ENCODE measurements at places on chromosomes 2 and 18. TPM values are rescaled to one million over a fixed set of nuclear protein-coding genes. Genes with fewer than 3 reads are reported as not detected.

DNA sequence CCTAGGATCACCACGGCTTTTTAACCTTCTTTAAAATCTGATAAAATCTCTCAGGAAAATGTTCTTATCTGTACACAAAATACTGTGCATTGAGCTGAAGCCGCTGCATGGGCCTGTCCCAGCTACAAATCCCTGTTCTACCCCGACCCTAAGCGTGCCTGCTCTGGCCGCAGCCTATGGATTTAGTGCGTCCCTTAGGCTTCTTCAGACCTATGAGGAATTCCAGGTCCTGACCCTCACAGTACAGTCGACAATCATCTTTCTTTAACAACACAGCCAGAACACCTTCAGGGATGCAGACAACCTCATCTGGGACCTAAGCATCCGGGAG, 477 bp upstream of the WDCP start:
- H3K4me3 ChIP-seq: peak overlapping the region; percentile 1
- H3K27me3 ChIP-seq: no peaks in the 10 kb centered on the region
- no peaks in the 10 kb centered on the region for H3K36me3 ChIP-seq
- H3K4me1 ChIP-seq: peaks cover 4% of the 10 kb centered on the region
- H3K27ac ChIP-seq: no peak overlapping the region

CXCR1 gene
- total RNA-seq: not detected

GRCh38 chr2:115285416-115285815, 843.0 kb downstream of the DPP10 start:
- no peak overlapping the region for H3K27ac ChIP-seq
- H3K4me3 ChIP-seq: no peak overlapping the region
- no peaks in the 10 kb centered on the region for H3K27me3 ChIP-seq
- no peaks in the 10 kb centered on the region for H3K4me1 ChIP-seq
- no peak for DNase-seq

DNA sequence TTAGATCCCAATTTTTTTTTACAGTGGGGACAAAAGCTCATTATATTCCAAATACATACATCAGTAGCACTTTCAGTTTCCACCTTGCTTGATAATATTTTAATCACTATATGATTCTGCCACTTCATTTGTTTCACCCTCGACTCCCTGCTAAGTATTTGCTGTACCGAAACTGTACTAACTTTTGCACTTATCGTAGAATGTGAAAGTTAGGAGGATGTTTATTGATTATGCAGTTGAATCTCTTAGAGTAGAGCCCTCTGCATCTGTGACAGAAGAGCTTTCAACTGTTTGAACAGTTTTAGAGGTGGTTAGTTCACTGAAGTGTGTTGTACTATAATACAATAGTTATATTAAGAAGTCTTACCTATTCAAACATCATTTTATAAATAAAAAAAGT, 20.8 kb downstream of the NCOA1 start:
- no peaks in the 10 kb centered on the region for H3K36me3 ChIP-seq
- peaks cover 31% of the 10 kb centered on the region for H3K4me1 ChIP-seq
- H3K4me3 ChIP-seq: no peak overlapping the region
- no peak for DNase-seq

All from testis (tissue), 5 donors.